CD4-positive, alpha-beta T cell treated with Interleukin-1 beta for 1 hour (primary cell): ENCODE measurements at places on chromosomes 3 and 15.

DNA sequence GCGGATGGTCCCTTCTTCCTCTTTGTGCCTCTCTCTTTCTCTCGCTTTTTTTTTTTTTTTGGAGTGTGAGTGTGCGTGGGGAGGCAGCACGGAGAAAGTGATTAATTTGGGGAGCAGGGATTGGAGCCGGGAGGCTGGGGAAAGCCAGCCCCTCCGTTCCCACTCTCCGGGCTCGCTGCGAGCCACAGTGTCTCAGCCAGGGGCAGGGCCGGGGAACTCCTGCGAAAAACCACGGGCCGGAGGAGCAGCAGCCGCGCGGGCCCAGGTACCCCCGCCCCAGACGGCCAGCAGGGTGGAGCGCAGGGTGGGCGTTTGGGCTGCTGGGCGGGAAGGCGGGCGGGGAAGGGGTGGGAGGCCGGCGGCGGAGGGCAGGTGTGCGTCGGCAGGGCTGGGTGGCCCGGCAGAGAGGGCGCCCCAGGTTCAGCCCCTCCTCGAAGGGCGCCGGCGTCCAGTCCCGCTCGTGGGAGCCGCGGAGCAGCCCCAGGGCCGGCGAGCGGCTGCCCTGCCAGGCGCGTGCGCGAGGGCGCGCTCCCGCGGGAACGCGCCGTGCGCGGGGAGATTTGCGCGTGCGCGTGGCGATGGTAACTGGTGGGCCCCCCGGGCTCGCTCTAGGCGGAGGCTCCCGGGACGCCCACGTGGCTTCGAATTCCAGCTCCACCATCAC is 1.4 kb downstream of the CHL1 start:
- no peak for DNase-seq

- DNase-seq: no peak
Observed at GRCh38 chr15:49675041-49675440, 54.2 kb downstream of the DTWD1 start.

GRCh38 chr3:109888026-109888425 is 550.7 kb upstream of the DPPA4 start:
- no peak for DNase-seq

GRCh38 chr3:119626196-119626595 is 28.5 kb downstream of the PLA1A start:
- no peak for DNase-seq

- no peak for DNase-seq
Observed at GRCh38 chr3:71419369-71419768, 164.2 kb downstream of the FOXP1 start.

DNA sequence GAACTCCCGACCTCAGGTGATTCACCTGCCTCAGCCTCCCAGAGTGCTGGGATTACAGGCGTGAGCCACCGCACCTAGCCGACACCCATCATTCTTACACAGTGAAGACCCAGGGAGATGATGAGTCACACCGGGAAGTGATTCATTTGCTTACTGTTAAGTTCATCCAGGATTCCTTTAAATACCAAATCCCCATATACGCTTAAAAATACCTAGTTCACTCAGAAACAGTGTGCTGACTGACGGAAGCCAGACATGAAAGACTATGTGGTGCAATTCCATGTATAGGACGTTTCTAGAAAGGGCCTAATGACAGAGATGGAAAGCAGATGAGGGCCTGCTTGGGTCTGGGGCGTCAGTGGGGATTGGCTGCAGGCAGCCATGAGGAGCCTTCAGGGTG is 75.2 kb downstream of the APBA2 start:
- no peak for DNase-seq

DNA sequence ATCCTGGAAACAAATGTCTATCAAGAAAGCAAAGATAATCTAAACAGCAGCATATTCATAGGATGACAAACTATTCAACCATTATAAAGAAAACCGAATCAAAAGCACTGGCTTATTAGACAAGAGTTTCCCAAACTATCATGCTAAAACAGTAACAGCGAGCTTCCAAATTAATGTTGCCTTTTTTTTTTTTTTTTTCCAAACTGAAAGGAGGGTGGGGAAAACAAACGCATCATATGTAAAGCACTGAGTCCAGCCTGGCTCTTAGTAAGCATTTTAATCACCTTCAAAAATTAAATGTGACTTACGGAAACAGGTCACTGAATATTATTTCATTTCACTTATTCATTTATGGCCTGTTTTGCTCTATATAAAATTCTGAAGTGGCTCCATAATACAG is 2.3 kb downstream of the TJP1 start:
- no peak for DNase-seq

DNA sequence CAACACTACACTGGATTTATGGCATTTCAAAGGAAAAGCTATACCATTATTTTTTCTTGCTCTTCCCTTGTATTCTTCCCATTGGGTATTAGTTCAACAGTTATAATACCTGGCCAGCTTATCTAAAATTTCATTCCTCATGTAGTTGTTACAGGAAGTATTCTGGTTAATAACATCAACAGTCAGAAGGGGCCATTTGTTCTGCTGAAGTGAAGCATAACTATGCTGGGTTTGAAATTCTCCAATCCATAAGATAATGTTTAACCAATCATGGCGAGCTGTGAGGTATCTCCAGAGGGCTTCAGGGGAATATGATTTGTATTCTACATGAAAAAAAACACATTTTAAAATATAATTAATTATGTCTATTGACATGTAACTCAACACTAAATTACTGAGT is 43.4 kb downstream of the SPG11 start:
- DNase-seq: no peak

DNA sequence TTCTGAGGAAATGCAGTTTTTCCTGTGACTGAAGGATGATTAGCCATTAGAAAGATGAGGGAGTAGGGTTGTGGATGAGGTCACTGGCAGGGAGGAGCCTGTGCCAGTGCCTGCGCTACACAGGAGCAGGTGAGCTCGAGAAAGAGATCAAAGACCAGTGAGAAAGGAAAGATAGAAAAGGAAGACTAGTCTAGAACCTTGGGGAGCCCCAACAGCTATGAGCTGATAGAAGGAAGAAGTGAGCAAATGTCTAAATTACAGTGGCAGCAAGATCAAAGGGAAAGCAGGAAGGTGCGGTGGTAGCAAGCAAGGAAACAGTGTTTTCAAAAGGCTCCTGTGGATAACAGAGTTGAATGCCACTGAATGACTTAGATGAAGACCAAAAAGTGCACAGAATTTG is 39.6 kb downstream of the LNP1 start:
- DNase-seq: no peak

DNA sequence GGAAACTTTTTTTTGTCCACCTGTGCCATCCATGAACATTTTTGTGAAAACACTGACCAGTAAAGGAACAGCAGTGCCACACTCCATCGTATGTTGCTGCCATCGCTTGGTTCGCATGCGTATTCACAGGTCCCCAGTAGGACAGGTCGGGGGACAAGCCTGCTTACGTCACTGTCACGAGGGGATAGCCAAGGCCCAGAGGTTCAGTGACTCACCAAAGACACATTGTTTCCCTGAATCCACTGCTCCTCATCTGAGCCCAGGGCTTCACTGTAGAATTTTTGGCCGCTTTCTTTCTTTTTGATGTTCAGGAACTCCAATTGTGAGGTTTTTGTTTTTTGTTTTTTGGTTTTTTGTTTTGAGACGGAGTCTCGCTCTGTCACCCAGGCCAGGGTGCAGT is 5.9 kb downstream of the ADPRH start:
- no peak for DNase-seq

DNA sequence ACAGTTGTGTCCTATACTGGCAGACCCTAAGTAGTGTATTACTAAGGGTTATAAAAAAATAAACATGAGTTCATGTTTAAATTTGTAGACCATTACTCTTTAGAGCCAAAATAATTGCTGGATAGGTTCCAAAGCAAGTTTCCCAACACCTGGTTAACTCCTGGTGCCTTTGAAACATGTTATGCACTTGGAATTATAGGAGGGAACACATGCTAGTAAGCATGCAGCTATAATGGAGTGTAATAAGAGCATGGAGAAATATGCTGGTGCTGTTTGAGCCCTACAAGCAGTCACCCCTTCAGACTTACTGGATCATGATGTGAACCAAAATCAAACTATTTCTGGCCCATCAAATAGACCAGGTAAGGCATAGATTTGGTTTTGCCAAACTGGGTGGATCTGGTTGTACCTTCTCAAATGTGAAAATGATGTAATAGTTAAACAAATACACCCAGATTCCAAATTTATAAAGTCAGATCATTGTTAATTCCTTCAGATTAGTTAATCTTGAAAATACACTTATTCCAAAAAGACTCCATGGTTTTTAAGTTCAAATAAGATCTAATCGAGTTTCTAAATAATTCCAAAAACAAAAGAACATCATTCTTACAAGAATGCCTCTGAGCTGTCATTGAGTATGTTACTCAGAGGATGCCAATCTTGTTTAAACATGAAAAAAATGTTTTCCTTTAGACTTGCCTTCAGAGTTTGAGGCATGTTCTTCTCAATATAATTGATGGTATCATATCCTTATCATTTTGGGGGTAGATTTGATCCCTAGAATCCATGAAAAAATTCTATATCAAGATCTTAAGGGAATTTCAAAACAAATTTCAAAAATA is 69.3 kb downstream of the LRRC28 start:
- no peak for DNase-seq

GRCh38 chr3:99783011-99783573 is 34.6 kb upstream of the CMSS1 start:
- DNase-seq: no peak

GRCh38 chr15:81901319-81901718 is 144.5 kb downstream of the MEX3B start:
- no peak for DNase-seq

- DNase-seq: no peak
Observed at GRCh38 chr15:84983294-84983693, 1.6 kb downstream of the PDE8A start.
